ENCODE measurements at places on chromosomes 6 and 20.

- no peak for DNase-seq
Measured at GRCh38 chr20:34994509-34995131, 39.0 kb downstream of the MYH7B start.

- no peak for DNase-seq
Measured at GRCh38 chr6:34205466-34205865, 31.2 kb upstream of the HMGA1 start.

- DNase-seq = no peak
Measured at GRCh38 chr6:151004383-151005024, 139.0 kb downstream of the MTHFD1L start.

DNA sequence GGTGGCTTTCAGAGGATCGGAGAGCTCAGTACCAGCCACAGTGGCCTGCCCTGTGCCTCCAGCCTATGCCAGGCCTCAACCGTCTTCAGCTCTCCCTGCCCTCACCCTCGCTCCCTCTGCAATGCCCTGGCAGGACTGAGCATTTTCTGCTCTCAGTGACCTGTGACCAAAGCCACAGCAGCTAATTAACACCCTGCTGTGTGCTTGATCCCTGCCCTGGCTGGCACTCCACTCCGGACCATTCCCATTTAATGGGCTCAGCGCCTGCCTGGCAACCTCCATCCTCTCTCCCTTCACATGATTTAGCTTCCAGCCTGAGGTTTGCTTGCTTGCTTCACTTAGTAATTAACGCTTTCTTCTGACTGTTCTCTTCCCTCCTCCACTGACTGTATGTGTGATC, 287.5 kb downstream of the LRFN2 start:
- no peak for DNase-seq

GRCh38 chr20:59102841-59103299, 60.3 kb upstream of the PRELID3B start:
- DNase-seq = no peak

DNA sequence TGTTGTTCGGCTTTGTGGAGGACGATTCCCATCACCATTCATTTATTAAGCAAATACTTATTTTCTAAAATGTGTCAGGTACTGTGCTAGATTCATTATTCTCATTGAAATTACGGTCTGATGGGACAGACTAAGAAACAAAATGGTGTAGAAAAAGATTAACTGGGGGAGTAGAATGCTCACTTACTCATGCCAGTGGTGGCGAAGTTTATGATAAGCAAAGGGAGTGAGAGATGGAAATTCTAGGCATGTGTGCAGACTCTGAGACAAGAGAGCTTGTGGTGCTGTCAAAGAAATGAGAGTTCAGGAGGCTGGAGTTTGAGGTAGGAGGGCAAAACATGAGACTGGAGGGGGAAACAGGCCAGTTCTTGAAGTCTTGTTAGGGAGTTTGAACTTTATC, 896 bp downstream of the RPP21 start:
- DNase-seq = no peak

GRCh38 chr6:10151144-10151915, 263.5 kb downstream of the TFAP2A start:
- no peak for DNase-seq

DNA sequence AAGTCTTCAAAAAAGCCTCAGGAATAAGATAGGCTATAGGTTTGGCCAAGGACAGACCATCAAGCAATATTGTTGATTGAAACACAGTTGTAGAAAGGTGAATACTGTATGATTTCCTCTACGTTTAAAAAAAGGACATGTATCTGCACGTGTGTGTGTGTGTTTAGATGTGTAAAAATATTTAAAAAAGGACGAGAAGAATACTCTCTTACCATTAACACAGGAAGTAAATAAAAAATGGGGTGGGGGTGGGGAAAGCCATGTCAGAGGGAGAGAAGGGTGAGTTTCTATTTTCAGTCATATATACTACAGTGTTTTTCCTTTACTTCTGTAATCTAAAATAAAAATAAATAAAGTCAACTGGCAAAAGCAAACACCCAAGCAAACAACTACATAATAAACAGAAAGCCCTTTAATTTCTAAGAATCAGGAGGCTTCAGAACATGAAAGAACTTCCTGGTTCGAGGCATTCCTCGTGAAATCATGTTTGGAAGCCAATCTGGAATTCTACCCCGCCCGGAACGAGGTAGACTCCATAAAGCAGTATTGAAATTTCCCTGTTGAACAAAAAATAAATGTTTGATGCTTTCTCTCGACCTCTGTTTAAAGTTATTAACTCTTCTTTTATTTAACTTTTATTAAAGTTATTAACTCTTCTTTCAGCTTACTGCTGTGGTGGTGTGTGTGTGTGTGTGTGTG, 158.1 kb upstream of the ZNF217 start:
- DNase-seq = no peak

- no peak for DNase-seq
Measured at GRCh38 chr6:150478656-150479545, 110.1 kb downstream of the IYD start.

- no peak for DNase-seq
Measured at GRCh38 chr20:25025986-25026605, 31.8 kb downstream of the ACSS1 start.
